ENCODE measurements at places on chromosomes 11 and 22.

GRCh38 chr11:2696455-2696854 is 3.3 kb downstream of the KCNQ1OT1 start:
- DNase-seq = no peak

DNA sequence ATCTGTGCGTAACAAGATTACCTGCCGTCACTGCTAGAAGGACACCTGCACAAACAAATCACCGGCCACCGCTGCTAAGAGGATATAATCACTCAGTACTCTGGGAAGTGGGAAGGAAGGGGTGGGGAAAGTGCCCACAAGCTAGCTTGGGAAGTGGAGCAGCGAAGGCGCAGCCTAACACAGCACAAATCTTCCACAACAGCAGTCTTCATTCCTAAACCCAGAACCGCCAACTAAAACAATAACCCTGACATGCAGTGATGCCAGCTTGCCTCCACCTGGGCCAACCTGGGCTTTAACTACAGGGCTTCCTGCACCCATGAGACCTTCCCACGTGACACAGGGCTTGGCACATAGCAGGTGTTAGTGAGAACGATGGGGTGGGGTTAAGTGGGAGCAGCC is 5.1 kb downstream of the DGCR2 start:
- no peak for DNase-seq

DNA sequence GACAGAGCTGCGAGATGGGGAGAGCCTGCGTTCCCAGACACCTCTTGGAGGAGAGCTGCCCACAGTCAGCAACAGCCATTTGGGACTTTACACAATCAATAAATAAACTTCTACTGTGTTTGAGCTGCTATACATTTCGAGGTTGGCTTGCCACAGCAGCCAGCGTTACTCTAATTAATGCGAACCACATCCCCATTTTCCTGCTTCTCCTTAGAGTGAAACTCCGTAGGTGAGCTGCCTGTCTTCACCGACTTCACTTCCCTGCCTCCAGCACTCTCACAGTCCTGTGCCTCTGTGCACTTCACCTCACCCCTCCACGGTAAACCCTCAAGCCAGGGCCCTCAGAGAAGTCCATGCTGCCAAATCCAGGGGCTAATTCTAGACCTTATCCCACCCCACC is 5.9 kb upstream of the SLC22A12 start:
- DNase-seq = no peak

DNA sequence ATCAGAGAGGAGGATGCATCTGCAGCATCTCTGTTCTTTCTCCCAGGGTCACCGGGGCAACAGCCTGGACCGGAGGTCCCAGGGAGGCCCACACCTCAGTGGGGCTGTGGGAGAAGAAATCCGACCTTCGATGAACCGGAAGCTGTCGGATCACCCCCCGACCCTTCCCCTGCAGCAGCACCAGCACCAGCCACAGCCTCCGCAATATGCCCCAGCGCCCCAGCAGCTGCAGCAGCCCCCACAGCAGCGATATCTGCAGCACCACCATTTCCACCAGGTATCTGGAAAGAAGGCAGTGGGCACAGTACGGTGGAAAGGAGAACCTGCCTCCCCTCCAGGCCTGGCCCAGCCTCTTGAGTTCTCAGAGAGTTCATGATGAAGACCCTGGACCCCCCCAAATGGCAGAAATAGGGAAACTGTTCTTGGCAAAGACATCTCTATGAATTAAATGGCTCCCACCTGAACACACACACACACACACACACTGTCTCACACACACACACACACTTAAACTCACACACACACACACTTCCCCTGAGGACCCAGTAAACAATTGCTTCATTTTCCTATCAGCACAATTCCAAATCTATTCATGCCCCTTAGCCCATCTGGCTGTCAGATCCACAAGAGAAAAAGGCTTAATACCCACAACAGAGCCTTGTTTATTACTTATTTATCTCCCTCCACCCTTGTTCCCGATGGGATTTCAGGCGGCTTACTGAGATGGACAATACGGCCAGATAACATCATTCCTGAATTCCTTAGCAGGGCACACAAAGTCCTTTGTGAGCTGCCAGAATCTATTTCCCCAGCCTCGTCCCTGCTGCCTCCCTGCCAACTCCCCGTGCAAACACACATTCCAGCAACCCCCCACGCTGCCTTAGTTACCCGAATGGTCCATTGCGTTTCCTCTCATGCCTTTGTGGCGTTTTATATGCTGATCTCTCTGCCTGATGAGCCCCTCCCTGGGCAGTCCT is 8.1 kb downstream of the TMA7B start:
- no peak for DNase-seq

DNA sequence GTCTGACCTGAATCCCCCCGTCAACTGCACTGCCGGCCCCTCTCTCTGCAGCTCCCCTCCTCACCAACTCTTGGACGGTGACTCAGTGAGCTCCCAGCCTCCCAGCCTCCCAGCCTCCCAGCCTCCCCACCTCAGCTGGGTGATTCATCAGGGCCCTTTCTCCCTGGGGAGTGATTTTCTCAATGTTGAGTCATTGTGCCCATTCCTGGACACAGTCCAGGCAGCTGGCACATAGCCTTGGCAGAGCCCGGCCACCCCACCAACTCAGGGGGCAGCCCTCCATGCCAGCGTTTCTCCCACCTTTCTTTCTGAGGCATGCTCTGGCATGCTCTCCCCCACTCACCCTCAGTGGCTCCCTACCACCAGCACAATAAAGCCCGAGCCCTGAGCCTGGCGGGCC is 30.7 kb downstream of the PDE2A start:
- DNase-seq = peak; percentile 20

- DNase-seq = no peak
Observed at GRCh38 chr11:117724104-117724503, 72.9 kb downstream of the DSCAML1 start.

GRCh38 chr11:90344546-90344945 is 121.7 kb upstream of the CHORDC1 start:
- no peak for DNase-seq

GRCh38 chr11:27896096-27896495 is 195.8 kb upstream of the BDNF start:
- no peak for DNase-seq

GRCh38 chr11:77003963-77004362 is 30.2 kb upstream of the B3GNT6 start:
- DNase-seq = peak; percentile 28

DNA sequence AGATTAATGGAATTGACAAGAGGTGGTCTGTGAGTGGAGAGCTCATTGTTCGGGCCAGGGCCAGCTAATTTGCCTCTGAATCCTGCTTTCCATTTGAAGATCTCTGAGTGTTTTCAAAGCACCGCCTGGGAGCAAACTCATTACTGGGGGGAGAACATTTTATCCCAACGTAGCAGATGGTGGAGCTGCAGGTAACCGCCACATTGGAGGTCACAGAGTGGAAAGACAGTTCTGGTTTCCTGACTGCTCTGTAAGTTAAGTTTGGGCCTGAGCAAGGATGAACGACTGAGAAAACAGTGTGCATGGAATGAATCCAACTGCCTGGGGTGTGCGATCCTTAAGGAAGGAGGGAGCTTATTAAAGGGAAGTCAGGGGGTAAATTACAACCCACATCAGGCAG is 30.5 kb downstream of the LMO2 start:
- no peak for DNase-seq

- DNase-seq = no peak
Observed at GRCh38 chr22:38873469-38874411, 1.7 kb upstream of the CBX6 start.

GRCh38 chr11:32105871-32106560 is 15.1 kb downstream of the RCN1 start:
- no peak for DNase-seq

DNA sequence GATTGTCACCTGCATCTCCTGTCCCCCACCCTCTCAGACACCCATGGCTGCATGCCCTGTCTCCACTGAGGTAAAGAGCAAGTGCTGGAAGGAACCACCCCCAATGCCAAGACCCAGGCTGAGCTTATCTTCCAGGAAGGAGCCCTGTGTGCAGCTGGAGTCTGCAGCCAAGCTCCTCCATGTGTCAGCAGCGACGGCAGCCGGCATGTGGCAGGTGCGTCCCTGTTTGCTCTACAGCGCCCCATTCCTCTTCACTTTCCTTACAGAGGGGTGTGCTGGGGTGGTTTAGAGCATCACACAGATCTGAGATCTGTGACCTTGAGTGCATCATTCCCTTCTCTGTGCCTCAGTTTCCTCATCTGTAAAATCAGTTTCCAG is 7.7 kb upstream of the MN1 start:
- no peak for DNase-seq

- DNase-seq = no peak
Observed at GRCh38 chr11:134044514-134045284, 24.2 kb upstream of the JAM3 start.

DNA sequence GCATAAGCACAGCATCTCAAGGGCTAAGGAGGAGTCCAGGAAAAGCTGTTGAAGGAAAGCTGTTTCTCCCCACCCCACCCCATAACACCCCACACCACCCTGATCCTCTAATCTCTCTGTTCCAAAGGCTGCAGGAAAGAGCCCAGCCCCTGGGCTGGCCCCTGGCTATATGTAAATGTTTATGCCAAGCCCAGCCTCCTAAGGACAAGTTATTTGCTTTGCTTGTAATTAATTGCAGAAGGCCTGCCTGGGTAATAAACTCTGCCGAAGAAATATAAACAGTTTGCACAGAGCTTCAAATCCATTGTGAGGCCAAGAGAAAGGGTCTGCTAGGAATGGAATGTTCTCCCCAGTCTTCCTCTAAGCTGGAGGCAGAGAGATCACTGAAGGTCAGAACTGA is 21.2 kb downstream of the ARRB1 start:
- DNase-seq = no peak

DNA sequence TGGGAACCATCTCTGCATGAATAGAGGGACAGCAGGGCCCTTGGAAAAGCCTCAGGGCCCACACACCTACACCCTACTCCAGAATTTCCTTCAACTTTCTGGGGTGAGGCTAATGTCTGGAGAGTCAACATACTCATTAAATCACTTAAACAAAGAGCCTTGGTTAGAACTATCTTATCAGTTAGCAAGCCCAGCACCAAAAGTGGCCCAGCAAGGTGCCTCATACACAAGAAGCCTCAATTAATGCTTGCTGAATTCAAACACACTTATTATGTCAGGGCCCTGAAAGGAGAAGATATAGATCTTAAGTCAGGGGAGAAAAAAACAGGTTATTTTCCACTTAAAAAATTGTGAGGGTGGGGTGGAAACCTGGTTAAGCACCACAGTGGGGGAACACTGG is 61.4 kb downstream of the C11orf58 start:
- no peak for DNase-seq

- no peak for DNase-seq
Observed at GRCh38 chr11:14584595-14584994, 59.0 kb upstream of the PDE3B start.

DNA sequence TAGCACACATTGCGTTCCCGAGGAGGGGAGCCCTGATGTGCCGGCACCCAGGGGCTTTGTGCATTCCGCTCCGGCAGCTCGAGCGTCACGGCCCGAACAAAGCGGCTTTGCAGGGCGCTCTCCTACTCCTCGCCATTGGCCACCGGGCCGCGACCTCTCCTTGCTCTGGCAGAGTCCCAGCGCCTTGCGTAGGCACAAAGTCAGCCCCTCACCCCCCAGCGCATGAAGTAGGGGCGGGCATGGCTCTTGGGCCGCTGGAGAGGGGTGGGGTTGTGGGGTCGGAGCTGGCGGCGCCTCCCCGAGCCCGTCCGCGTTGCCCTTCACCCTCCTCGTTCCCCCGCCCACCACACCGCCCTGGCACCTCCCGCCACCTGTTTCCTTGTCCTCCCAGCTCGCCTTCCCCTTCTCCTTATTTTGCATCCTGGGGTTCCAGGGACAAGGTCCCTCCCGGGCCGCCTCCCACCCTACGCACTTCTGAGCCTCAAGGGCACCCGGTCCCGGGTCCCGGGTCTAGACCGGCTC is 753 bp upstream of the PPARA start:
- peak; percentile 44 for DNase-seq

GRCh38 chr22:45612940-45613339 is 58.7 kb upstream of the ATXN10 start:
- DNase-seq = no peak

DNA sequence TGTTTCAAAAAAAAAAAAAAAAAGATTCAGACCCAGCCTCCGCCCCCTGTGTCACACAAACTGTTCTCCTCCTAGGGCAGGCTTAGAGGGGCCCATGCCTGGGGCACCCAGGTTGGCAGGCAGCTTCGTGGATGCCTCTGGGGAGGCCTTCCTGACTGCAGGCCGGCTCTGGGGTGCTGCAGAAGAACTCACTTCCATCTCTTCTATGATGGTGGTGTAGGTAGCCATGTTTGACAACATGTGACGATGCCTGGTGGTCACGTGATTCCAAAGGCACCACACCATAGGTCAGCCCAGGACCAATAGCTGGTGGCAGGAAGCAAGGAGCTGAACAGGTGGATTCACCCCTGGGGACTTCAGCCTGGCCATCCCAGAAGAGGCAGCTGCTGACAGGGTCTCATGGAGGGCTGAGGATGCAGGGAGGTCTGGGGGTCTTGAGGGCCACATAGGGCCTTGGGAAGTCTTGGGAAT is 24.1 kb upstream of the CELSR1 start:
- no peak for DNase-seq

- no peak for DNase-seq
Observed at GRCh38 chr11:117992620-117993019, 6.4 kb downstream of the IL10RA start.

DNA sequence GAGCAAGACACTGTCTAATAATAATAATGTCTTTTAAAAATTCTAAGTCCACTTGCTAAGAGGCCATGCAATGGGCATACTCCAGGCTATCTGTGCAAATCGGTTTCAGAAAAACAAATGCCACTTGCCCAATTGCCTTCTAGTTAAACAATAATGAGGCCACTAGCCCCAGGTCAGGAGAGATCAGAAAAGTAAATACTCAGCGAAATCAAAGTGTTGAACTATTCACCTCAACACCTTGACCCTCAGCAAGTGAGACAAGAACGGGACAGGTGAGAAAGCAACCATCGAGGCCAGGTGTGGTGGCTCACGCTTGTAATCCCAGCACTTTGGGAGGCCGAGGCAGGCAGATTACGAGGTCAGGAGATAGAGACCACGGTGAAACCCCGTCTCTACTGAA is 72.3 kb upstream of the SYN3 start:
- DNase-seq = no peak

DNA sequence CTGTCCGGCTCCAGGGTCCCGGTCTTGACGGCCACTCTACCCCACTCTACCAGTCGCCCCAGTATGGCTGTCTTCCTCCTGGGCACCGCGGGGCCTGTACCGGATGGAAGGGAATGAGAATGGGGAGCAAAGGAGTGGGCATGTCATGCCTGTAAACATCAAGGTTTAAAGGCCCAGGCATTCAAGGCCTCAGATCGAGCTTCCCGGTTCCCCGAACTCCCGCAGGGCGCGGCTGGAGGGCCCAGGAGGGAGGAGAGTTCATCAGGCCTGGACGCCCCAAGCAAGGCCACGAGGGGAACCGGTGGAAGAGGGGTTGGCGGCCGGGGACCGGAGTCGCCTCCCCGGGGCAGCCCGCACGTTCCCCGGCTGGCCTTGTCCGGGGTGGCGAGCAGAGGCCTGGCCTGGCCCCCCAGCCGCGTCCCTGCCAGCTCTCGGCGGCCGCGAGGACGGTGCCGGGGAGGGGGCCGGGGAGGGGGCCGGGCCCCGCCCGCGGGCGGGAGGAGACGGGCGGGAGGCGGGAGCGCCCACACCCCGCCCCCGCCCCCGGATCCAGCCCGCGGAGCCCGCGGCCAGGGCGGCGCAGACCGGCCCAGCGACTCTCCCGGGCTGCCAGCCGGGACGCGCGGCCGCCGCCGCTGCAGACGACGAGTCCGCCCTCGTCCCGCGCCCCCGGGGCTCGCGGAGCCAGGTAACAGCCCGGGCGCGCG is at the start of gene CDC42EP1:
Gene CDC42EP1, plus strand, starts transcription at position 580 of the 707 bp plus-strand sequence. CDS start 5,870 bp downstream, outside the sequence.
- peak; percentile 83 for DNase-seq
